Activated CD4-positive, alpha-beta memory T cell treated with anti-CD3 and anti-CD28 coated beads, Interleukin-2, amount 10 ng/mL, durations not matched to agents 7 days and 5 days (primary cell): ENCODE measurements at places on chromosomes 4 and X. TPM values are rescaled to one million over a fixed set of nuclear protein-coding genes. Genes with fewer than 3 reads are reported as not detected.

GRCh38 chr4:12968345-12968744 is 515.8 kb downstream of the RAB28 start:
- no peak for DNase-seq

ADAMTS3 gene
- not detected for total RNA-seq

DNA sequence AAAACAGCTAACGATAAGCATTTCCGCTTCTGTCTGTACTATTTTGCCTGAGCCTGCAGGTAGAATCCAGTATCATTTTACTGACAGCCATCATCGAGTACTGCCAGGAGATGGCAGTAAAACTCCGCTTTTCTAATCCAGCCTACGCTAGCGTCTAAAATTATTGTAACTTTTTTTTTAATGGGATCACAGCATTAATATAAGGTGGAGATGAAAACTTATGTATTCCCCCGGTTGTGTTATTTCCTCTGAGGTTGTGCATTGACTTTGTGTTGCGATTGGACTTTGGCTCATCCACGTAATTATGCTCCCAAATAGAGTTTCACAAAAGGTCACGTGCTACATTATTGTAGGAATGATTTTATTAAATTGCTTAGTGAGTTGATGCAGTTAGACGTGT is 248.1 kb downstream of the C4orf33 start:
- no peak for DNase-seq

GRCh38 chr4:17552427-17552826 is 24.6 kb upstream of the LAP3 start:
- no peak for DNase-seq
